ENCODE measurements at places on chromosomes 5 and 9.

DNA sequence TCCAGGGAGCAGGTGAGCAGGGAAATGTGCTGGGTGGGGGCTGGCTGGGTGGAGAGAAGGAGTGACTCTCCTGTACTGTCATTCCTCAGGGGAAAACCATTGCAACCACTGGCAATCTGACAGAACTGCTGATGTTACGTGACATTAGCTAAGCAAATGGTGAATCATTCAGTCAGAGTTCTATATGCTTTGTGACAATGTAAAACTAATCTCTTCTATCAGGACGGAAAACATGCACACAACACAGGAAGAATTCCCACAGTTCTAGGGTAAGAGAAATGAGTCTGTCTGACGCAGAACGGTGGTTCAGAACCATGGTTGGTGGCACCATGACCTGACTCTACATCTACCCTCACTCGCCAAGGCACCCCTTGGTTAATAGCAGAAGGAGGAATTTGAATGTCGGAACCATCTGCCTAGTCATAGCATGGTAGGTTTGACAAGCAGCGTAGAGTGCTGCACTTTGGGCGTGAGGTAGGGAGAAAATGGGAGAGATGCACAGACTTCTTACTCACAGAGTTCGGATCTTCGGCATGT, 243.6 kb upstream of the PANK3 start:
- DNase-seq, result peak; percentile 9

DNA sequence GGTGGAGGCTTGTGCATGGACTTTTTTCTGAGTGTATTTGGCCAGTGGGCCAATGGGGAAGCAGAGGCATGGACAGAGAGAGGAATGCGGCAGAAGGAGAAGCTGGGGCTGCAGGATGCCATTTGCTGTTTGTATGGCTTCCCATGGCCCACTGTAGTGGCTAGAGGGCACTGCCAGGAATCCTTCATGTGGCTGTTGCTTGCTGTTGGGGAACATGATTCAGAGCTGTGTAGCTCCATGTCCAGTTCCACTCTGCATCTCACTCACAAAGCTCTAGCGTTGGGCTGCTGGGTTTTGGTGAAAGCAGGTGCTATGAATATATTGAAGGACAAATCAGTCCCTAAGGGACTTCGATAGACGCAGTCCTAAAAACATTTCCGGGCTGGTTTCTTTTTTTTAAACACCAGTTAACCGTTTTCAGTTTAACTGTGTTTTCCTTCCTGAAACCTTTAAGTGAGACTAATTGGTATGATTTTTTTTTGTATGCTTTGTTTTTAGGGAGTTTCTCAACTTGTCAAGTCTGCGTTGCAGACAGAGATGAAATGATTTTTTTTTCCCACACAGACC, 51.3 kb downstream of the SLC22A5 start:
- no peak for DNase-seq

DNA sequence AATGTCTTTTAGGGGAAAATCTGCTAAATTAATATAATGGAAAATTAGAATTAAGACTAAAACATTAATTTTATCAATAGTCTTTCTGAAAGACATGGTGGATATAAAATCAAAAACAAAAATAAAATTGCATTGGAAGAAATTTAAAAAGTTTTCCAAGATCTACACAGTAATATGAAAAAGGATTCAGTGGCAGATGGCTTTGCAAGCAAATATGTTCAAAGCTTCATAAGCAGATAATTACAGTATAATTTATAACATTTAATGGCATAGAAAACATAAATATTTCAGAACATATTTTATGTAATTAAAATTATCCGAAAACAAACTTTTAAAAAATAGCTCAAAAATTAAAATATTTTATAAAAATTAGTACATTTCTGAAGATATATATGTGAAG, 512.4 kb upstream of the CYLC2 start:
- no peak for DNase-seq

- no peak for DNase-seq
These were observed 77.6 kb upstream of the SEMA6A start for GRCh38 chr5:116652196-116652729.

DNA sequence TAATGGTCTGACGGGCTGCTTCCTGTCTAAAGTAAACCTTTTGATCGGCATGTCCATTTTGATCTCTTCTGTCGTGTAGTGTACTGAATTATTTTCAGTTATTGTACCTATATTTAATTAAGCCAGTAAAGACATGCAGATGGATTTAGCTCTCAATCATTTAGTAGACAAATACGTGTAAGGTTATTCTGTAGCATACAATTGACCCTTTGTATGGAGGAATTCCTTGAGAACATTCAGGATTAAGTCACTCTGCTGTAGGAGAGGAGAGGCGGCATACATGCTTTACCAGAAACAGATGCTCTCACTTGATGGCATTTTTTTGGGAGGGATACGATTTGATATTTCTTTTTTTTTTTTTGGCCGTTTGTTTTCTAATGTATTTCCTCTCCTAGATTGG, 141.0 kb downstream of the PBX3 start:
- DNase-seq, result no peak

- no peak for DNase-seq
These were observed 11.1 kb downstream of the BRD3 start for GRCh38 chr9:134056483-134057306.

DNA sequence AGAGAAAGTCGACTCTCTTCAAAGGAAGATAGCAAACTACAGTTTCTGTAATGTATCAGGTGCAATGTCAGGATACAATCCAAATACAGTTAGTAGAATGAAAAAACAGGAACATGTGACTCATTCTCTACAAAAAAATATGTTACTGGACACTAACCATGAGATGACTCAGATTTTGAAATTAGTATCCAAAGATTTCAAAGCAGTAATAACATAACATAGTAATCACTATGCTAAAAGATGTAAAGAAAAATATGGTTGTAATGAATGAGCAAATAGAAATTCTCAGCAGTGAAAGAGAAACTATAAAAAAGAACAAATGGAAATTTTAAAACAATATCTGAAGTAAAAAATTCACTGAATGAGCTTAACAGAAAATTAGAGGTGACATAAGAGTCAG, 42.3 kb downstream of the SHOC1 start:
- DNase-seq, result peak; percentile 86

Data from RKO (cell line).